PC-9 (cell line): ENCODE measurements at places on chromosomes 13 and 19. TPM values are rescaled to one million over a fixed set of nuclear protein-coding genes. Genes with fewer than 3 reads are reported as not detected.

Gene ZIC2
- total RNA-seq = 13.6 and 14.7 TPM in 2 replicates

GRCh38 chr13:50140153-50140552 lies 124.9 kb downstream of the KCNRG start:
- no peak for DNase-seq

- no peak for DNase-seq
Measured at GRCh38 chr13:93847162-93847561, 620.6 kb downstream of the GPC6 start.

Gene MCEMP1
- total RNA-seq = not detected in 2 replicates

DNA sequence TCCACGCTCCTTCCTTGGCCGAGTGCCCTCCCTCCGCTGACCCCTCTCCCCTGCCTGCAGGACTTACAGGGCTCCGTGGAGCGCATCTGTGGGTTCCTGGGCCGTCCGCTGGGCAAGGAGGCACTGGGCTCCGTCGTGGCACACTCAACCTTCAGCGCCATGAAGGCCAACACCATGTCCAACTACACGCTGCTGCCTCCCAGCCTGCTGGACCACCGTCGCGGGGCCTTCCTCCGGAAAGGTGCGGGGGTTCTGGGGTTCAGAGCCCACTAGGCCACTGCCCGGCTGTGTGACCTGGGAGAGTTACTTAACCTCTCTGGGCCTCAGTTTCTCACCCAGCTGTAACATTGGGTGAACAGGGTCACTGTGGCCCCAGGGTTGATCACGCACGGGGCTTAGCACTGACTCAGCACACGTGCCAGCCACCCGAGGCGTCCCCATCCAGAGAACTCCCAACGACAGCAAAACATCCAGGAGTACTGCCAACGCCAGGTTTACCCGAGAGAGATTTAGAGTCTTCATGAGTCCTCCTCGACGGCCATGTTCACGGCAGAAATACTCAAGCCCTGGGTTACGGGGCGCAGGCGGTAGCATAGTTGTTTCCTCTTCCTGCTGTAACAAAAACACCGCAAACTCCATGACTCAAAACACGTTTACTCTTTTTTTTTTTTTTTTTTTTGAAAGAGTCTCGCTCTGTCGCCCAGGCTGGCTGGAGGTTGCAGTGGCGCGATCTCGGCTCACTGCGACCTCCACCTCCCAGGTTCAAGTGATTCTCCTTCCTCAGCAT lies 9.7 kb upstream of the SPACA4 start:
- no peak for DNase-seq

GRCh38 chr19:29928831-29929230 lies 13.2 kb upstream of the URI1 start:
- DNase-seq = no peak

DNA sequence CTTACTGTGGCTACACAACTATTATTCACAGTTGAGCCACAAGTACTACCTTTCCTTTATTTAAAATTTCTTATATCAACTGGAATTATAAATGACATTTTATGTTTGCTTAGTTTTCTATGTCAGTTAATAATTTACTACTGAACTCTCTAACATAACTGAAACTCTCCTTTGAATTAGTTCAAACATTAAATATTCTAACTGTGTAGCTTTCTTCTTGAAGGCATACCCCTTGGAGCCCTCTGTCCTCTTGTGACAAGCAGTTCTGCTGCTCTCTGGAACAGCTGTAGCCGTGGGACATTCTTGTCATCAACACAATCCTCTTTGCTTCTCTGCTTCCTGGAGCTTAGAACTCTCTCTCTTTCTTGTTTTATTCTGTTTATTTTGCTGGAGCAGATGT lies 244.8 kb downstream of the NHLRC3 start:
- no peak for DNase-seq

Gene MAMSTR
- 2.6 and 3.9 TPM in 2 replicates for total RNA-seq

DNA sequence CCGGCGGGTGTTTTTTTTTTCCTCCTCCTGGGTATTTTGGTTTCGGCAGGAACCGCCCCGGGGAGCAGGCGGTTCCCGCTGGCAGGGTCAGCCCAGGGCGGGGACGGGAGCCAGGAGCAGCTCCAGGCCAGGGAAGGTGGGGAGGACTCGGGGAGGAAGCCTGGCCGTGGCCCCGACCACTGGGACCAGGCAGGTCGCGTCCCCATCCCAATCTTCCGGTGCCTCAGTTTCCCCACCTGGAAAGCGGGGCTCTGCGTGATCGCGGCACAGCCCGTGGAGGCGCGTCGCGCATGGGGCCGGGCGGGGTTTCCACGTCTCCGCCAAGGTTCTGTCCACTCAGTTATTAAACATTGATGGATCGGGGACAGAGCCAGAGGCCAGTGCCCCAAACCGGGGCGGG lies 34.8 kb downstream of the IL12RB1 start:
- DNase-seq = peak; percentile 34

Gene JAK3
- 13.5 and 16.2 TPM in 2 replicates for total RNA-seq

Gene AZU1
- not detected in 2 replicates for total RNA-seq

GRCh38 chr13:33931397-33932311 lies 113.7 kb downstream of the RFC3 start:
- DNase-seq = no peak

Gene ATP8A2
- not detected in 2 replicates for total RNA-seq

DNA sequence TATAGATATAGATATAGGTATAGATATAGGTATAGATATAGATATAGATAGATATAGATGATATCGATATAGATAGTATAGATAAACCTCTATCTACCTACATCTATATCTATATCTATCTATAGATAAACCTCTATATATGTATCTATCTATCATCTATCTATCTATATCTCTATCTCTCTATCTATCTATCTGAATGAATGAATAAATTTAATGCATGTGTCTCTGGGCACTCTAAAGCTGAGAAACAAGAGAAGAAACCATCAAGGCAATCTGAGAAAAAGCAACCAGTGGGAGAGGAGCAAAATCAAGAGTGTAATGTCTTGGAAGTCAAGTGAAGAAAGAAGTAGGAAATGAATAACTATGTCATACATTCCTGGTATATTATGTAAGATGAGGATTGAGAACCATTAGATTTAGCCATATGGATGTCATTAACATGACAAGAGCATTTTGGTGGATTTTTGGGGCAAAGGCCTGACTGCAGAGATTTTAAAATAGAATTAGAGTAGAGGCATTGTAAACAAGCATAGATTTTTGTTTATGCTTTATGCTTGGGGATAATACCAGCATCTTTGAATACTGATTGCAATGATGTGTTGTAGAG lies 1262.7 kb upstream of the MIR17HG start:
- no peak for DNase-seq

DNA sequence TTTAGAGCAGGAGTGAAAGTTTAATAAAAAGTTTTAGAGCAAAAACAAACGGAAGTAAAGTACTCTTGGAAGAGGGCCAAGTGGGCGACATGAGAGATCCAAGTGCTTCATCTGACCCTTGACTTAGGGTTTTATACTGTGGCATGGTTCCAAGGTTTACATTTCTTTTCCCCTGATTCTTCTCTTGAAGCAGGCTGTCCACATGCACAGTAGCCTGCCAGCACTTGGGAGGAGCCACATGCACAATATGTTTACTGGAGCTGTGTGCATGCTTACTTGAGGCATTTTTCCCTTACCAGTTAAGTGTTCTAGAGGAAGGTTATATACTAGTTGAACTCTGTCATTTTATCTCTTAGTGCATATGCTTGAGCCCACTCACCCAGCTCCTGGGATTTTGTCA lies 295.6 kb downstream of the TBC1D4 start:
- DNase-seq = no peak

Gene SHANK1
- not detected in 2 replicates for total RNA-seq

DNA sequence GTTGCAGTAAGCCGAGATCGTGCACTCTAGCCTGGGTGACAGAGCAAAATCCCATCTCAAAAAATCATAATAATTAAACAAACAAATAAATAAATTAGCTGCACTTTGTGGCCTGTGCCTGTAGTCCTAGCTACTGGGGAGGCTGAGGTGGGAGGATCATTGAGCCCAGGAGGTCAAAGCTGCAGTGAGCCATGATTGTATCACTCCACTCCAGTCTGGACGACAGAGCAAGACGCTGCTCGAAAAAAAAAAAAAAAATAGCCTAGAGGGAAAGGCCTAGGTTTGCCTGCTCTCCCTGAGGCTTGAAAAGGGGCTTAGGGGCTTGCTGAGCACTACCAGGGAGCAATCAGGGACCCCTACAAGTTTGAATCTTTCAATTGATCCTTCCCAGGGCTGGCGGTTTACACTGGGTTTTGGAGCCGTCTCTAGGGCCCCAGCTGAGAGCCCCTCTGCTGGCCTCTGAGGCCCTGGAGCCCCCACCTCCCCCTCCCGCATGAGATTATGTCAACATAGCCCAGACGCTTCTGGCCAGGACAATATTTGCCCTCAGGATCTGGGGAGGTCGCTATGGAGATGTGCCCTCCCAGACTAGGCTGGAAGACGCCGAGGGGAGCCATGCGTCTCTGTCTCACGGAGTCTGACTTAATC lies 10.4 kb upstream of the GIPR start:
- no peak for DNase-seq

DNA sequence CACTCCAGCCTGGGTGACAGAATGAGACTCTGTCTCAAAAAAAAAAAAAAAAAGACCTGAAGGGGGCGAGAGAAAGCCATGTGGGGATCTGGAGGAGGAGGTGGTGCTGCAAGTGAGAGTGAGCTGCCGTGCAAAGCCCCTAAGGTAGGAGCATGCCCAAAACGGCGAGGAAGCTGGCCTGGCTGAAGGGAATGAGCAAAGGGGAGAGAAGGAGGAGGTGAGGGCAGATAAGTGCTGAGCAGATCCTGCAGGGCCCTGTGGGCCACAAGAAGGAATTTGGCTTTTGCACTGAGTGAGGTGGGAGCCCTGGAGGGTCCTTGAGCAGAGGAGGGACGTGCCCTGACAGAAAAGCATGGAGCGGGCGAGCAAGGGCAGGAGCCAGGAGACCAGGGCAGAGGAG lies 19.4 kb upstream of the ADGRE5 start:
- no peak for DNase-seq

DNA sequence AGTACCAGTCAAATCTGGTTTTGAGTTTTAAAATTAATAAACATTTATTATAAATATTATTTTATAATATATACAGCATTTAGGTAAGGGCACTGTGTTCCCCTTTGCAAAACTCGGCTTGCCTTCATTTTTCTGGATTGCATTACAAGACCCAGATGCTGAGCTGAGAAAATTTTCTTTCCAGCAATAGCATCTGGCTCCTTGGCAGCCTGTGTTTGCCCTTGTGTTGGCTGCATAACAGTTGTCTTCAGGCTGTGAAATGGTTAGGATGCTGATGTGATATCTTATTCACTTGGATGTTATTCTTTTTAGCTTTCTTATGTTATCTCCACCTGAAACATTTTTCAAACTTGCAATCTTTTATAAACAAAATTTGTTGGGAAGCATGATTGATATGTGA lies 784.4 kb downstream of the DACH1 start:
- no peak for DNase-seq

Gene PIH1D1
- 156 and 184 TPM in 2 replicates for total RNA-seq

Gene LILRA1
- total RNA-seq = not detected in 2 replicates

DNA sequence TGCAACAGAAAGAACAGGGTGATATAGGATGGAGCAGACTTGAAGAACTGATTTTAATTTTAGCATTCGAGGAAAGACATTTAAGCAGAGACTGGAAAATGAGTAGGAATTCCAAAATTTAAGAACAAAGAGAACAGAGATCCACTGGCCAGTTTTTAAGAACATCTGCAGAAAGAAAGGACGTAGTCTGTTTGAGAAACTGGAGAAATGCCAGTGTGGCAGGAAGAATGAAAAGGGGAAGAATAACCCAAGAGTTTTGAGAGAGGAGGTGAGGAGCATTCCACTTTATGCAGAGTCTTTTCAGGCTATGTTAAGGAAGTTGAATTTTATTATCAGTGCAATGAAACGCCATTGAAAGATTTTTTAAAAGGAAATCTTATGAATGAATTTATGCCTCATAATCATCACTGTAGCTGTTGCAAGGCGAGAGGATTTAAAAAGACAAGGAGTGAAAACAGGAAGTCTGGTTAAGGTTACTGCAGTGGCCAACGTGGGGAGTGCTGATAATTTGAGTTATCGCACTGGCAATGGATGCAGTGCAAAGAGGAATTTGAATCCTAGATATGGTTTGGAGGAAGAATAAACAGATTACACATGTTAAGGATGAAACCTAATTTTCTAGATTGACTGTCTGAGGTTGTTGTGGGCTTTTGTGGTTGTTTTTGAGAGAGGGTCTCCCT lies 253.8 kb downstream of the DACH1 start:
- DNase-seq = no peak

- DNase-seq = no peak
Measured at GRCh38 chr19:18239303-18239702, 13.1 kb upstream of the PDE4C start.

GRCh38 chr13:34521171-34521570 lies 420.9 kb upstream of the NBEA start:
- no peak for DNase-seq

Gene MBD3L2
- not detected in 2 replicates for total RNA-seq

DNA sequence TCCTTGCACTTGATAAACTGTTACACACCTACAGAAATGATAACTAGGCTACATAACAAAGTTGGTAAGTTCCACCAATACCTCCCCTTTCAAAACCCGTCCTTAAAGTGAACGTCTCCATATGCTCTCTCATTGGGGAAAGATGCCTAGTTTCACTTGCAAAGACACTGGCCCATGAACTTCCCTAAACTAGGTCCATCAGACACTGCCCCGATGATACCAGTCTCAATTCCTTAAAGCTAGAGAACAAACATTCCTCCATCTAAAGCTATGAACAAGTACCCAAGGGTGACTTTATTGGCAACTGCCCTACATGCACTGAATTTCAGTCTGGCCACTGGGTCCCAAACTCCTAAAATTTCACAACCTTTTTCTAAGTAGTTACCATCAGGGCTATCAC lies 39.9 kb downstream of the FOXO1 start:
- no peak for DNase-seq

Gene OVOL3
- total RNA-seq = not detected in 2 replicates

Gene PRDX2
- total RNA-seq = 268 and 271 TPM in 2 replicates

- DNase-seq = no peak
Measured at GRCh38 chr19:33684538-33685232, 62.9 kb downstream of the CHST8 start.

DNA sequence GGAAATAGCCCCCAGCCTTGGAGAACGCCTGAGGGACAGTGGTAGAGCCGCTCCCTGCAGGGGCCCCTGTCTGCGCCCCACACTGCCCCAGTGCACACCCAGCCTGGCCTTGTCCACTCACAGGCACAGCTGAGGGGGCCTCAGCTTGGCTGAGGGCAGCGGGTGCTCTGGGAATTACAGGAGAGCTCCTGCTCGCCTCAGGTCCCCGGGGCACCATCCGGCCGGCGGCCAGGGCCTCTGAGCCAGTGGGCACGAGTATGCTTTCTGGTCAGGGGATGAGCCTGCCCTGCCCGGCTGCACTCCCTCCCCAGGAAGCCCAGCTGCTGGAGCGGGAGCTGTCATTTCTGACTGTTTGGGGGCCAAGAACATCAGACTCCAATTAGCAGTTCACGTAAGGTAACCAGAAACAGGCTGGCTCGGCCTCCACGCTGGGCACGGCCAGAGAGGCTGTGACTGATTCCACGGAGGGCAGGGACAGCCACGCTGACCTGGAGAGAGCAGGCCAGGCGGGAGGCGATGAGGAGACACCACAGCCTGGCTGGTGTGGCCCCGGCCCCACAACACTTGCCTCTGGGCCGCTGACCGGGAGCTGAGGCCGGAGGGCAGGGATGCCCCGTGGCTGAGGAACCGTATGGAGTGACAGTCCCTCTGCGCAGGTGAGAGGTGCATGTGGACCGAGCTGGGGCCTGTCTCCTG lies 15.4 kb downstream of the CEBPG start:
- no peak for DNase-seq

GRCh38 chr19:27753622-27754021 lies 1459.3 kb downstream of the UQCRFS1 start:
- DNase-seq = no peak

GRCh38 chr19:37304190-37304883 lies 66.6 kb upstream of the ZNF527 start:
- DNase-seq = no peak

Gene SOX1
- not detected in 2 replicates for total RNA-seq

Gene MYPOP
- 13.6 TPM in 2 replicates for total RNA-seq

GRCh38 chr19:37466277-37466797 lies 907 bp downstream of the ZNF569 start:
- no peak for DNase-seq
